NCI-H446 treated with DMSO at 0.1 percent for 48 hours (cell line): ENCODE measurements at places on chromosomes 4 and X.

- no peak for DNase-seq
Observed at GRCh38 chr4:78923464-78924312, 15.6 kb downstream of the PAQR3 start.

DNA sequence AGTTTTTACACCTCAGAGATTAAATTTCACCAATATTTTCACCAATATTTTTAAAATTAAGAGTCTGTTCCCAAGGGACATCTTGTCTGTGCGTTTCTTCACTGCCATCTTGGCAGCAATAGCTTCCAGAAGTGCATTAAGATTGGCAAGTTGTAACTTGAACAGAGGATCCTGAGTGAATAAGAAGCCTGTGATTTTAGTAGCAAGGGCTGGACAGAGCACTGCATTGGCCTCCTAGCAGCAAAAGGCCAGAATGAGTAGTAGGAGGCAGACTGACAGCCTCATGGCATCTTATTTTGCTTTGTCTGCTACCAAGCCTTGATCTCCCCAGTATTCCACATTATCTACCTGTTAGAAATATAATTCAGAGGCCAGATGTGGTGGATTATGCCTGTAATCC lies 138.4 kb downstream of the CPE start:
- no peak for DNase-seq

DNA sequence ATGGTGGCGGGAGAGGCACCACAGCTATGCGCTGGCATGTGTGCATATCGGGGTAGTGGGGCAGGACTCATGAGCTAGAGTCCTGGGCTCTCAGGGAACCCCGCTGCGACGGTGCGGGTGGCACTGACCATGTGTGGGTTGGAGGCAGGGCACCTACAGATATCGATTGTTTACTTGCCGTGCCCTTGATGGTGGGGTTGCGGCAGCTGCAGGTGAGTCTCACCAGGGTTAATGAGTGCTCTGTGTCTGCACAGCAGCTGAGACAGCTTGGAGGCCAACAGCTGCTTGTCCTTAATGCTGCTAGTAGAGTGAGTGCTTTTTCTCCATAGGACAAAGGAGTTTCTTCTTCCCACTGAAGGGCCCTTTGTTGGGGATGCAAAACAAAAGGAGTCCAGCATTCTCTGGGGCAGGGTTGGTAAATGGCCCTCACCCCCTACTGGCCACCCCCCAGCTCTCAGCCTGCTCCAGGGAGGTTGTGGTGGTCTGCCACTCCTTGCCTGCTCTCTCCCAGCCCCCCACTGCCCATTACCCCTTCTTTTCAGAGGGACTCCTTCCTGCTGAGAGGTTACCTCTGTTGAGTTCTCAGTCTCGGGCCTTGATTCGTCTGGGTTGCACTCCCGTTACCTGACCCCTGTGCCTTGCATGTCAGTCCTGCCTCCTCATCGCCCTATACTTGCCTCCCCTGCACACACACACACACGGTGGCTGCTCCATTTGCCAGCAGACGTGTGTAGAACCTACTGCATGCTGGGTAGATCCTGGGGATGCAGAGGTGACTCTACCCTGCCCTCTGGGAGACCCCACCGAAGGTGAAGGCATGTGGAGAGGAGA lies 52.8 kb downstream of the TBC1D14 start:
- no peak for DNase-seq

DNA sequence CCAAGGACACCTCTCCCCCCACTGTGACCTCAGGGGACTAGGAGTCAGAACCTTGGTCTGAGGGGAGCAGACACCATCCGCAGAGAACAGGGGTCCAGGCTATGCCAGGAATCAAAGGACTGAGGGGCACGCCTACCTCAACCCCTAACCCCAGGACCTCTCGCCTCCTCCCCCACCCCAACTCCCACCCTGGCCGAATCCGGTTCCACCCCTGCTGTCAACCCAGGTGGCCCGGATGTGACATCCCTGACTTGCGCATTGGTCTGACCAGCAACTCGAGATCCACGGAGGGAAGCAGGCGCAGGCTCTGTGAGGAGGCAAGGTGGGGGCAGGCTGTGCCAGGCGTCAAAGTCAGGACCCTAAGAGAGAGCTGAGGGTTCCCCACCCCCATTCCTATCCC lies 468 bp upstream of the MAGEA4 start:
- no peak for DNase-seq

GRCh38 chrX:110026099-110026844 lies 23.4 kb downstream of the TMEM164 start:
- no peak for DNase-seq

GRCh38 chrX:18983666-18984380 lies at the start of gene PHKA2:
PHKA2 (minus strand) TSS chrX:18984114; CDS start chrX:18983932, 182 bp downstream.
- DNase-seq: no peak

GRCh38 chr4:122906859-122907305 lies 15.5 kb downstream of the NUDT6 start:
- no peak for DNase-seq

DNA sequence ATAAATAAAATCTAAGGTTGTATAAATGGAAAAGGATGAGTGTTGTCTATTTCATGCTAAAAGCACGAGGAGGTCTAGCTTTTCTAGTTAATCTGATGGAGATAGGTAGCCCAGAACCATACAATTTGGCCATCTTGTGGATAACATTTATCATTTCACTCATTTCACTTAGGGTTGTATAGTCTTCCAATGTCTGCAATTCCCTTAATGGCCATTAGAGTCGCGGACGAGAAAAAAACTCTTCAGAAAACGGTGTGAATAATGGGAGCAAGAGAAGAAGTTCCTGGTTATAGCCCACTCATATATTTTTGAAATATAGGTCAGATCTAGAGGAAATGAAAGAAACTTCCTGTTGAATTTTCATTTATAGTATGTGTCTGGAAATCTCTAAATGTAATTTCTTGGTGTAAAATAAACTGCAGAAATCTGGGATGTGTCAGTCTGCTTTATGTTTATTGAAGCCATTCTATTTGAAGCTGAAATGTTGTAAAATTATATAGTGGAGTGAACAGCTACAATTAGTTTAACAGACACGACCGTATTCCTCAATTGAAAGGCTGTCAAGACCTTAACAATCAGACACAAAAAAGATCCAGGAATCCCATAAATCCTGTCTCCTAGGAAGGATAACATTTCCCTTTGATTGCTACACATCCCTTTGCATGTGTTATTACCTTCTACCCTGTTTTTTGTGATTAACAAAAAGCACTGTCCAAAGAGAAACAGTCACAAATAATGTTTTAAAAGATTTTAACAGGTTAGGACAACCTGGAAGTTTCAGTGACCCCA lies 47.7 kb upstream of the MGST2 start:
- DNase-seq: no peak

DNA sequence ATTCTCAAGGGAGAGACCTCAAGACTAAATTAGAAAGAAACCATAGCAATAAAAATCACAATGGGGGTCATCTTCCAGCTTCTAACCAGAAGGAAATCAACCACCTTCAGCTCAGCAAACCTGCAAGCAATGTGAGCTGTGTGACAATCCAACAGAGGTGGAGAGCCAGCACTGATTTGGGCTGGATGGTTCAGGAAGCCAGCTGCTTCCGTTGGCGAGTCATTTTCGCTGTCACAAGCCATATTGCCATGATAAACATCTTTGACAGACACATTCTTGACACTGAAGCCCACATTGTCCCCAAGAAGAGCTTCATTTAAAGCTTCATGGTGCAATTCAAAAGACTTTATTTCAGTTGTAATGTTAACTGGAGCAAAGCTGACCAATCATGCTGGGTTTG lies 22.7 kb downstream of the F8A1 start:
- DNase-seq: no peak

DNA sequence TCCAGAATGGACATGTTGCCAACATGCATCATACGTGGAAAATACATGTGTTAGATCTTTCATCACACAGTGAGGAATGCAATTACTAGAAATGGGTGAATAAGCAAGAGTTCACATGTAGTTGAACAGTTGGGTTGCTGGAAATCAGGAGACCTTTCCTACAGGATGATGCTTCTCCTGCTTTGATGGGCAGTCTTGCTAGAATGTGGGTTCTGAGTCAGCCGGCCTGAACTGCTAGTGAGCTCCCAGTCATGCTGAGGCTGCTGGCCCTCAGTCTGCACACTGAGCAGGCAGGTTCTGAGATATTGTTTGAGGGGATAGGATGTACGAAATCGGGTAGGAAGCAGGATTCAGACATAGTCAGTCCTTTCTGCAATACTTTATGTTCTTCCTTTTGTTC lies 20.2 kb downstream of the MSL3 start:
- no peak for DNase-seq

GRCh38 chrX:135411893-135412292 lies 9.9 kb upstream of the SMIM10L2A start:
- DNase-seq: no peak

- DNase-seq: peak; percentile 16
Observed at GRCh38 chr4:128983771-128984485, 109.4 kb downstream of the SCLT1 start.

- DNase-seq: no peak
Observed at GRCh38 chr4:183747931-183748670, 89.0 kb downstream of the TRAPPC11 start.

GRCh38 chr4:128393101-128393704 lies 105.6 kb upstream of the PGRMC2 start:
- peak; percentile 44 for DNase-seq

DNA sequence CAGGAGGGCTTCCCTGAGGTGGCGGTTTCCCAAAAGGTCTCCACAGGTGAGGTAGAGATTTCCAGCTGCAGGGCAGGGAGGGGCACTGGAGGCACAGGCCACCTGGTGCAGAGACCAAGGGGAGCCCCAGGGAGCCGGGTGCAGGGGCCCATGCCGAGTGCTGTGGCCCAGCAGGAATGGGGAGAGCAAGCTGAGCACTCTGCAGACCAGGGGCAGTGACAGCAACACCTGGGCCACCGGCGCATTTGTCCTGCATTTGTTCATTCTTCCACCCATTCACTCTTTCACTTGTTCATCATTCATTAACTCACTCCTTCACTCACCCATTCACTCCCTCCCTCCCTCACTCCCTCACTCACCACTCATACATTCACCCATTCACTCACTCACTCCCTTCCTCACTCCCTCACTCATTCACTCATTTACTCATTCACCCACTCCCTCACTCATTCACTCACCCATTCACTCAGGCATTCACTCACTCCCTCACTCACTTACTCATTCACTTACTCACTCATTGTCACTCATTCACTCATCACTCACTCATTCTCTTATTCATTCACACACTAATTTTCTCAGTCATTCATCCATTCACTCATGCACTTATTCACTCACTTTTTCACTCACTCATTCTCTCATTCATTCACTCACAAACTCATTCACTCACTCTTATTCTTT lies 16.3 kb downstream of the CPZ start:
- no peak for DNase-seq

DNA sequence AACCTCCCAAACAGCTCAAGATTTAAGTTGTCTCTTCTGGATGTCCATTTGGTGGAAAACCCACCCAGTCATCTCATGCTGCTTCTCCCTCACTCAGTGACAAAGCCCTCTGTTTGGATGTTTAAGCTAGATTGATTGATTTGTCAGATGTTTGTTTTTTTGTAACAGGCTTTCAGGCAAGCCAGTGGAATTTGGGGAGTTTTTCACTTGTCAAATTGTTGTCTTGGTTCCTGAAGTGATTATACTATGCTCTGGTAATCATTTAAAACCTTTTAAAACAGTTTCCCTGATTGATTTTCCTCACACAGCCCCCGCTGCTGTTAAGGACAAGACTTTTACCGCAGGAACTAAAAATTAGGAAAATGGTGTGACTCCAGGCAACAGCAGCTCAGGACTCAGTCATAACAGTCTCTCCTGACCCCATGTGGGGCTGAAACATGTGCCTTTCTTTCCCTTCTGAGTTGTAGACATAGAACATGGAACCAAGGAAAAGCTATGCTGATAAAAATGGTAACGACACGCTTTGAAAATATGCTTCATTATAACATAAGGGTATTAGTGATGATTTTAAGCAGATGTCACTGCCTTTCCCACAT lies 40.8 kb upstream of the SETD7 start:
- DNase-seq: no peak

DNA sequence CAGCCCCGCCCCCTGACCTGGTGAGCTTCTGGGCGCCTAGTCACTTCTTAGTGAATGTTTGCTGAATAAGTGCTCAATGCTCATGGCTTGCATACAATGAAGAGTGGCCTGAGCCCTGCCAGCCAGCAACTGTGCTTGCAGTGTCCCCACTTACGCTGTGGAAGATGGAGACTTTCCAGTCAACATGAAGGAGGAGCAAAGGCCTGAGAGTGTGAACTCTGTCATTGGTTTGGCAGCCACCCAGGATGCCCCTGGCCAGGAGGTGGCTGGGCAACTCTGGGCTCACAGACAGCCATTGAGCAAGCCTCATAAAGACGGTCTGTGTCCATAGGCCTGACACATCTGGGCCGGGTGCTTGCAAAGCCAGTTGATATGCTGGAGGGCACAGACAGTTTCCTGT lies 72.1 kb upstream of the MAMLD1 start:
- no peak for DNase-seq

GRCh38 chrX:1778817-1779216 lies 164.0 kb downstream of the ASMT start:
- no peak for DNase-seq

DNA sequence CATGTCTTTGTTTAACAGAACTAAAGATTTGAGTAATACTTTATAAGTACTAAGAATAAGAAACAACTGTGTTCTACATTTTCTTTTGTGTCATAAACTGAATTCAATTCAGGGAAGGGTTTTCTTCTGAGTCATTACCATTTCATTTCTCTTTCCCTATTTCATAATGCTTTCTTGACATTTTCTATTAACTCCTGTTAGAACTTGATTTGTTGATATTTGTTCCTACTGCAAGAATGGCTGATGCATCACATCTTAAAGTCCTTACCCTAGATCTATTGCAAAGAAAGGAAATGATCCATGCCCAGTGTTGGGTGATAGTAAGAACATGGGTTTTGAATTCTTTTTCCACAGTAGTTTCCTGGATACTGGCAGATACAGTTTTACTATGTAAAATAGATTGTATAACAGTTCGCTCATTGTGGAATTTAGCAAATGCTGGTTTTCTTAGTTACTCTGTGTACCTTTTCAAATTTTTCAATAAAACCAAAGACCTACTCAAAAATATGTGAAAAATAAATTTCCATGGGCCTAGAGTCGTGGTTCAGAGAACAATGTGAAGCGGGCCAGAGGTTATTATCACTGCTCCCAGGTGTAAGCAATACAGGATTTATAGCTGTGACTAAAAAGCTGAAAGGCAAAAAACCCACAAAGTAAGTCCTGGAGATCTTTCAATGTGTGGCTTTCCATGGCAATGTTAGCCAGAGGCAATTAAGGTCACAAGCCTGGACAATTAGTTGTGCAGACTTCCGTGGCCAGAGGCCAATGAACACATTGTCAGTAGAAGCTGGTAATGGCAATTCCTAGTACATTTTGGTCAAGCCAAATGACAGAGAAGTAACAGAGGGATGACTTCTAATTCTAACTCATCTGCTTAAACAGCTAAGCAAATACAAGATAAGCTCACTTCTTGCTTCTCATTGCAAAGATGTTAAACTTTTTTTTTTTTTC lies 127.3 kb upstream of the FAT4 start:
- no peak for DNase-seq

DNA sequence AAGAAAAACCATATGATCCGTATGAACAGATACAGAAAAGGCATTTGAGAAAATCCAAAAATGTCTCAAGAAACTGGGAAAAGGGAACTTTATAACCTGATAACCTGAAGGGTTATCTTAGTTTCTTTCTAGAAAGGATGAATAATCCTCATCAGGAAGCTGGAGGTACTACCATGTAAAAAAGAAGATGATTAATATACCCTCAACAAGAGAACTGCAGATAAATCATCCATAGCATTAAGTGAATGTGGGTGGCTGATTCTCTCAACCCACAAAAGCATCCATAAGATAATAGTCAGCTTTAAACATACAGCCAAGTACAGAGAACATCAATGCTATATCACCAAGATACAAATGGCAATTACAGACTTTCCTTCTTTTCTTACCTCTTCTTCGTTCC lies 26.4 kb downstream of the ANAPC10 start:
- no peak for DNase-seq

- no peak for DNase-seq
Observed at GRCh38 chr4:26878794-26879391, 18.3 kb downstream of the STIM2 start.
